ENCODE measurements at places on chromosomes 2 and 18. TPM values are rescaled to one million over a fixed set of nuclear protein-coding genes. Genes with fewer than 3 reads are reported as not detected.

The HOXD12 gene
- not detected for total RNA-seq

GRCh38 chr2:58896638-58897037 is 655.5 kb upstream of the FANCL start:
- no peak for DNase-seq

GRCh38 chr18:24002479-24002878 is 12.1 kb upstream of the TTC39C start:
- DNase-seq, result no peak

GRCh38 chr2:153939124-153939796 is 67.5 kb downstream of the GALNT13 start:
- no peak for DNase-seq

GRCh38 chr2:41329040-41329439 is 718.8 kb upstream of the PKDCC start:
- no peak for DNase-seq

DNA sequence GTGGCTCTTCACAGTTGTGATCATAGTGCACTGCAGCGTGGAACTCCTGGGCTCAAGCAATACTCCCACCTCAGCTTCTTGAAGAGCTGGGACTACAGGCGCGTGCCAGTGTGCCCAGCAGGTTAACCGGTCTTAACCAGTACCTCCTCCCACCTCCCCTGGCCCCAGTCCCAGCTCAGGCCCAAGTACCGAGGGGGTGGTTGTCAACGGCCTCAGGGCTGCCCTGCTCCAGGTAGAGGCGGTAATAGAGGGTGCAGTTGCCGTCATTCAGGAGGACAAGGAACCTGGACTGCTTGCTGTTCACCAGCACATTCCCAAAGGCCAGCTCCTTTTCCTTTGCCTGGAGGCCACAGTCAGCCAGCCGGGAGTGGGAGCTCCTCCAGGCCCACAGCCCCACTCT is 19.7 kb downstream of the CFAP65 start:
- DNase-seq, result no peak

- DNase-seq, result no peak
Observed at GRCh38 chr18:51527826-51528225, 330.3 kb upstream of the MEX3C start.
